AG09309 (cell line): ENCODE measurements at places on chromosomes 11 and 22.

GRCh38 chr11:67468056-67468455, 995 bp downstream of the TMEM134 start:
- DNase-seq: no peak

- DNase-seq: no peak
Measured at GRCh38 chr11:2444821-2445745, at the start of gene KCNQ1. Gene KCNQ1 (plus strand): TSS chr11:2445008. CDS start chr11:2445099, 91 bp downstream.

GRCh38 chr11:119368121-119369034, 13.1 kb downstream of the USP2 start:
- DNase-seq: no peak

- peak; percentile 89 for DNase-seq
Measured at GRCh38 chr11:69008737-69009440, 4.2 kb downstream of the MRGPRF start.

- DNase-seq: no peak
Measured at GRCh38 chr22:36822581-36822980, 5.7 kb upstream of the PVALB start.

GRCh38 chr11:8011981-8012444, 24.9 kb downstream of the EIF3F start:
- DNase-seq: peak; percentile 92

GRCh38 chr11:20311444-20311843, 52.1 kb upstream of the HTATIP2 start:
- DNase-seq: no peak

DNA sequence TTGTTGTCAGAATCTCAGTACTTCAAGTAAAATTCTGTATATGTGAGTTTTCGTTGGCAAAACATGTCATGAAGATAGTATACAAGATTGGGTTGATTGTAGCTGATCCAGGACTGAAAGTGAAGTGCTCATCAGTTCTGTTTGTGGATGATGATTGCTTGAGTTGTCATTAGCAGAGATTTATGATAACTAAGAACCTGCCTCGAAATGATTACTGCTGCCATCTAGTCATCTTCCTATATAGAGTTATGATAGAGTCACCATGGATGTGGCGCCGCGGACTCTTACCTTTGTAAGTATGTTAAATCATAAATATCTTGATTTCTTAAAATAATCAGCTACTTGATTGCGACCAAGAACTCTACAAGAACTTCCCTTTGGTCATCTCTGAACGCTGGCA, 27.9 kb upstream of the MYO18B start:
- DNase-seq: no peak

DNA sequence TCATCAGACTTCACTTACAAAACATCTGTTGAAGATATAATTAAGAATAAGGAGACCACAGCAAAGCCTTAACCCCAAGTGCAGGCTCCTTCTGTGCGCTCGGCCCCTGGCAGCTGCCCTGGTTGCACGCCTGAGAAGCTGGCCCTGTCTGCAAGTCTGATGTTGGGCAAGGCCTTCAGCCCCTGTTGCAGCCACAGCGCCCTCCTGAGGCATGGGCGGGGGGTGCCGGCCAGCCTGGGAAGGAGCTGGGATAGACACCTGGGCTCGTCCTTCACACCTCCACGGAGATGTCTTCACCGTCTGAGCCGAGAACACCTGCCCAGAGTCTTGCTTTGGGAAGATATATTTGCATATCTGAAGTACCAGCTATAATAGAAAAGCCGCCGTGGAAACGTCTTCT, 104.1 kb downstream of the MPPED1 start:
- DNase-seq: no peak

DNA sequence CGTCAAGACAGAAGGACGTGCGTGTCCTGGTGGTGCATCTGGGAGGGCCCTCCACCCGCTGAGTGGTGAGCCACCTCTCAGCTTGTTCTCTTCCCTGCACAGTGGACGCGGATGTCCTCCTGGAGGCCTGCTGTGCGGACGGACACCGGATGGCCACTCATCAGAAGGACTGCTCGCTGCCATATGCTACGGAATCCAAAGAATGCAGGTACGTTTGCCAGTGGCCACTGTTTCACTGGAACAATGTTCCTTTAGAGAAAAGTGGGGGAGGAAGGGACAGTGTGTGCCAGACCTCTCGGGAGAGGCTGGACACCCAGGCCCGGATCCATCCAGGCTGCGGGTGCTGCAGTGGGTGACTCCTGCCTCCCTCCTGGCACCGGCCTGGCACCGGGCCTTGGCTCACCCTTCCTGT, 15.9 kb downstream of the FBLN1 start:
- DNase-seq: no peak

DNA sequence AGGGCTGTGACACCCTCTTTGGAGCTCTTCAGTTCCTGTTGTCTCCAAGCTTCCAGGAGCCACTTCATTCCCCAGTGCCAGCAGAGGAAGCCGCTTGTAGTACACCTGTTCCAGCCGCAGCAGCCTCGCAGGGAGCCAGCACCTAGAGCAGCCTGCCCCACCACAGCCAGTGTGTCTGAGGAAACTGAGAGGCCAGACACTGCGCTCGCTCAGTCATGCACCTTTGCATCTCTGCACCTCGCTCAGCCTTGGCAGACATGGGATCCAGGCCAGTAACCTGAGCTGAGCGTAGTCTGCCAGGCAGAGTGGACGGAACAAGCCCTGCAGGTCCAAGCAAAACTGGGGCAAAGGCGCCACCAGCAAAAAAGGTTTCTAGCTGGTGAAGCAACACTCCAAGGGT, 1072.1 kb downstream of the JRKL start:
- no peak for DNase-seq

DNA sequence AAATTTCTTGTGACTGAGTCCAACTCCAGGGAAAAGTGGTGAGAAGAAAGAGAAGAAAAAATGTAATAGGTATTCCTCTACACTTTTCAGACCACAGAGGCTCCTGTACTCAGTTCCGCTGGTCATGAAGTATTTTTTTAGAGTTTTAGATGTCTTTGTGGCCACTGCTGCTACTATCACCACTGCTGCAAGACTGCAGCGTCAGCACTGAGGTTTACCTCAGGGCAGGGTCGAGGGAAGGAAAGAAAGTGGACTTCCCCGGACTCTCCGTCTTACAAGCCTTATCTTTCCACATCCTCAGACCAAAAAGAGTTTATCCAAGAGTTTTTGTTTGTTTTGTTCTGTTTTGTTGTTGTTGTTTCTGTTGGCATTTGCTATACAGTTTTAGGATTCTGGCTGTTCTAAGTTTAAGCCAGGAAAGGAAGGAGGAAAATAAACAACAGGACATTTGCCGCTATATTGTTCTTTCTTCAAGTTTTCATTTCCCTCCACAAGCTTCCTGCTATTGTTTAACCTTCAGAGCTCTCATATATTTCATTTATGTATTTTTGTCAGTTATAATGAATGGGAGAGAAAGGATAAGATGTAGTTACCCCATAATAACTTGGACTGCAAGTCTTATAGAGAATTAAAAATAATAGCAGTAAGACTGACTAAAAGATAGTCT, 919.3 kb downstream of the NTM start:
- DNase-seq: no peak

GRCh38 chr11:77636731-77637344, 756 bp downstream of the CLNS1A start:
- DNase-seq: no peak

DNA sequence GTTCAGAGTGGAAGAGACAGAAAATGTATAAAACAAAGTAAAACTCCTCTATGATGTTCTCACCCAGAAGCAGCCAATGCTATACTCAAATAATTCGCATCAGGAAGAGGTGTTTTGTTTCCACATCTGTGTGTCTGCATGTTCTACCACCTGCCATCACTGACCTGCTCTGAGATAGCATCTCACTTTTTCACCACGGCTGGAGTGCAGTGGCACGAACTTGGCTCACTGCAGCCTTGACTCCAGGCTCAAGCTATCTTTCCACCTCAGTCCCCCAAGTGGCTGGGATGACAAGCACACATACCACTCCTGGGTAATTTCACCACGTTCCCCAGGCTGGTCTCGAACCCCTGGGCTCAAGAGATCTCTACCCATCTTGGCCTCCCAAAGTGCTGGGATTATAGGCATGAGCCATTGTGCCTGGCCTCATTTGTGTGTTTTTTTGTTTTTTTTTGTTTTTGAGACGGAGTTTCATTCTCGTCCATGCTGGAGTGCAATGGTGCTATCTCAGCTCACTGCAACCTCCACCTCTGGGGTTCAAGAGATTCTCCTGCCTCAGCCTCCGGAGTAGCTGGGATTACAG, 14.4 kb downstream of the TALDO1 start:
- DNase-seq: no peak
